ENCODE measurements at places on chromosomes 3 and 15. TPM values are rescaled to one million over a fixed set of nuclear protein-coding genes. Genes with fewer than 3 reads are reported as not detected.

Gene MESP2
- 2.9 TPM for total RNA-seq

Gene PYGO1
- 21.2 TPM for total RNA-seq

Gene CSPG4
- 27.8 TPM for total RNA-seq

Gene SPTBN5
- 0.57 TPM for total RNA-seq

Measured in fibroblast of the aortic adventitia (primary cell).